ENCODE measurements at places on chromosomes 2 and 18.
A peak's percentile ranks its signal among the peaks of the same experiment; 100 is the strongest.

GRCh38 chr2:18927525-18928232, 338.3 kb upstream of the NT5C1B start:
- DNase-seq = no peak

DNA sequence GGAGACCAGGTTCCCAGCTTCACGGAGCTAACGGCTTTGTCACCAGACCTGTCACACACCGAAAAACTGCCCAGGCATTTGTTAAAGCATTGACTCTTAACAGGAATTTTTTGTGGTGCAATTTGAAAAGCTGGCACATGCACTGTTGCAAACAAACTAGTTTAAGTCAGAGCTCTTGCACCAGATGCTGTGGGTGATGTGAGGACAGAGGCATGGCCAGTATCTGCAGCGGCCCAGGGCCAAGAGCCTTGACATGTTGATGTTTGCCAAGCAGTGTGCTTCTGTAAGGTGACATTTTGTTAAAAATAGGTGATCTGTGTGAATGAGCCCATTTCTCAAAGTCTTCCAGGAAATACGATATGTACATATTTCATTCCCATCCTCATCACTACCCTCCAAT, 142.5 kb downstream of the MTCL1 start:
- DNase-seq = no peak

DNA sequence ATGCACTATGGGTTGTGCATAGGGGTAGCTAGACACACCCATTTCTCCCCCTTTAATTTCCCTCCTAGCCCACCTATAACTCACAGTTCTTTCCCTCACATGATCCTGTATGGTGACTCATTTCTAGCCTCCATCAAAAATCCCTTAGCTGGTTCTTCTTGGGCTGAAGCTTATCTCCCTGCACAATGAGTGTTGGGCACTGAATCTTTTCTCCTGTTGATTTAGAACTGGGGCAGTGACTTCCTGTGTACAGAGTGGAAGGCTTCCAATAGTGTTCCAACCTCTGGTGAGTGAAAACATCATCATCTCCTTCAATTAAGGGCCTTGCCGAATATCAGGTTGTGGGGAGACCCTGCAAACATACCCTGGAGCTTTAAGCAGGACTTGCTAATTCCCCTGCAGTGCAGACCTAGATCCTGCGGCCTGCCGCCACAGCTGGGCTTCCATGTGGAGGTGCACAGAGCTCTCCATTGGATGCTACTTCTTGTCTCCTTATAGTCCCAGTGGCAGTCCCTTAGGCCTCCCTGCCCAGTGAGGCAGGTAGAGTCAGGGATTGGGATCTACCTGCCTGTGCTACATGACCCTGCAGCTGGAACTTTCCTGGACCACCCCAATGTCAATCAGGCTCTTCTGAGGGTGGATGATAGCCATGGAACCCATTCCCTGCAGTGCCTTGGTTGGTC, 121.8 kb downstream of the PLB1 start:
- DNase-seq = peak; percentile 51

DNA sequence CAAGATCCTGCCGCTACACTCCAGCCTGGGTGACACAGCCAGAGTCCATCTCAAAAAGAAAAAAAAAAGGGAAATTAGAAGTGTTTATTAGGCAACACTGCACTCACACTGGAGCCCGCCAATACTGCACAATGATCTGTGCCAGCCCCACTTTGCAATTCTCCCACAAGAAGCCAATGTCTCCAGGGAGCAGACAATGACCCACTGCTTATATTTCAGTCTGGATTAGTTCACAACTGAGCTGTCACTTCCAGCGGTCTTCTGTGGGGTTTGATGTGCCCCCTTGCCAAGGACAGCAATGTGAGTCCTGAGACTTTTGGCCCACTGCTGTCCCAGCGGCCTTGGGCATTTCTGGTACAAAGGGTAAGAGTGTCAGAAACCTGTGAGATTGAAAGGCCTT, 85.6 kb upstream of the PPM1B start:
- no peak for DNase-seq

- peak; percentile 92 for DNase-seq
These were observed 59.3 kb downstream of the MYL12B start for GRCh38 chr18:3321133-3321812.

- DNase-seq = no peak
These were observed 26.3 kb downstream of the ANO7 start for GRCh38 chr2:241214766-241215165.

GRCh38 chr2:109129356-109129920, 433 bp downstream of the SH3RF3 start:
- DNase-seq = peak; percentile 36

GRCh38 chr2:43824512-43824911, 14.1 kb downstream of the ABCG5 start:
- no peak for DNase-seq

GRCh38 chr18:26252411-26252810, 26.2 kb downstream of the TAF4B start:
- no peak for DNase-seq

DNA sequence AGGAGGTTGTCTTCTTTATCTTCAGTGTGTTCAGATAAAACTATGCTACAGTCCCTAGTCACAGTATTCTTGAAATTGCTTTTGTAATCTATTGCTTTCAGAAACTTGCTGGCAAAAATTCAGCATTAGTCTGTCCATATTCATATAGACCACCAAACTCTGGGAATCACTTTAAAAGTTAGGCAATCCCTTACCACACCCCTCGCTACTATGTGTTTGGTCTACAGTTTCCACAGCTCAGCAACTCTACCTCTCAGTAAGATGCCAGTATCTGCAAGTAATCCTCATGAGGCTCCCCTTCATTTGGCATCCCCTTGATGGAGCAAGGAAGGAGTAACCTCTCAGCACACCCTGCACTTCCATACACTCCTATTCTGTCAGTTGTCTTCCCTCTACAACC, 1706.6 kb upstream of the CELF4 start:
- DNase-seq = no peak

All from Daoy (cell line).